ENCODE measurements at places on chromosomes 12 and 14. TPM values are rescaled to one million over a fixed set of nuclear protein-coding genes. Genes with fewer than 3 reads are reported as not detected.

GLT8D2 gene
- total RNA-seq: 1.4 TPM

PTCSC3 gene
- not detected for total RNA-seq

OVCH1 gene
- not detected for total RNA-seq

C14orf180 gene
- total RNA-seq: not detected

MVK gene
- 17.8 TPM for total RNA-seq

SERPINA12 gene
- not detected for total RNA-seq

PLEKHD1 gene
- 0.06 TPM for total RNA-seq

All from bladder microvascular endothelial cell (primary cell).